ENCODE measurements at places on chromosomes 7 and 10.

DNA sequence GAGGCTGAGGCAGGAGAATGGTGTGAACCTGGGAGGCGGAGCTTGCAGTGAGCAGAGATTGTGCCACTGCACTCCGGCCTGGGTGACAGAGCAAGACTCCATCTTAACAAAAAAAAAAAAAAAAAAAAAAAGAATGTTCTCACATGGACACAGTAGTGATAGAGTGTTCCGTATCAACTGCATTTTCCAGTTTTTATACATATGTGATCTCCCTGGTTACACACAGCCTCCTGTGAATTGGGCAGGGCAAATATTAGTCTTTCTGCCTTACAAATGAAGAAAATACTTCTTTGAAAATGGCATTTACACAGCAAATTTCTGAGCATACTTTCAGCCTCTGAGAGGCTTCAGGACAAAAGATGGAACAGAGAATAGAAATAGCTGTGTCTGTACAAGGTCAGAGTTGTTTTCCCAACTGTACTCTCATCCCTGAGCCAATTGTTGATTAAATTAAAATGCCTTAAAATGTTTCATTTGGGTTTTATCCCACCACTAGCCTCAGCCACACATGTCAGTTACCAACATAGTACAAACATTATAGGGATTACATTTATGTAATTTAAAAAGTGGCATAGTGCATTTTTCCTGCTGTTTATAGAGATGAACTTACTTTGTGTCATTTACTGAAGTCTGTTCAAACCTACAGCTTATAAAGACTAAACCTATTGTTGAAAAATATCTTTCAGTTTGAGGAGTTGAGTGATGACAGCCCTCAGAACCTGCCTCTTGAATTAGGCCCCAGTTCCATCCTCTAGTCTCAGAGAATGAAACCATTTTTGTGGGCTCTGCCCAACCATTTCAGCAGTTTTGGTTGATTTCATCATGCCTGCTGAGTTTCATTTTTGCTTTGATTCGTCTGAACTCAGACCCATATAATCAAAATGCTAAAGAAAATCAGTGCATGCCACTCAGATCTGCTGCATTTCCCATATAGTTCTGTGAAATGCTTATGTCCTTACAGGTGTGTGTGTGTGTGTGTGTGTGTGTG lies 609.4 kb upstream of the C7orf33 start:
- no peak for DNase-seq

- DNase-seq, result no peak
Observed at GRCh38 chr7:23207021-23207420, 25.2 kb downstream of the NUP42 start.

GRCh38 chr7:141974831-141975230 lies 1.3 kb upstream of the TAS2R38 start:
- DNase-seq, result no peak

DNA sequence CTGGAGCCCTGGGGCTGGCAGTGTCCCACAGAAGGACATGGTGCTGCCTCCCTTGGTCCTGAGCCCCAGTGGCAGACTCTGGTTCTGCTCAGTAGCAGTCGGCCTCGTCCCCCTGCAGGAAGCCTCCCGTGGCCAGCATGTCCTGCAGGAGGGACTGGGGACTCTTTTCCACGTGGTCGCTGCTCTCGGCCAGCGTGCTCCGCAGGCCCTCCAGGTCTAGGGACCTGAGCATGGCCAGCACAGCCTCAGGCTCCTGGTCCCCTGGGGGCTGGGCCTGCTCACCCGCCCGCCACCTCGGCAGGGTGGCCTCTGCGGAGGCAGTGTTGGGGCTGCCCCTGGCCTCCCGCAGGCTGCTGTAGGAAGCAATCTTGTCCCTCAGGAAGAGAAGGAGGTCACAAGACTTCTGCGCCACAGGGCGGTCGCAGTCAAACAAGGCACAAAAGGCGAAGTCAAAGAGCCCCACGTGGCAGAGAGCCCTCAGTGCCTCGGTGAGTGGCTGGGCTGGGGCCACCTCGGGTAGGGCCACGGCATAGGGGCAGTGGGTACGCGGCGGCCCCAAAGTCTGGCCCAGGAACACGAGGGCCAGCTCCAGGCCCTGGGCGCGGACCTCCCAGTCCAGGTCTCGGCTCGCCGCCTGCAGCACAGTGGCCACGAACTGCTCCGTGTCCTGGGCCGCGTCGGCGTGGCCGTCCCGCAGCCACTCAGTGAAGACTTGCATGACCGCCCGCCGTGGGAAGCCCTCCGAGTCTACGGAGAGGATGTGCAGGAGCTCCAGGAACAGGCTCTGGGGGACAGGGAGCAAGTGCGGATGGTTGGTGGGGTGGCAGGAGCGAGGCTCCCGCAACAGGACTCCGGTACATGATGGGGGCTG lies 17.1 kb downstream of the BRAT1 start:
- DNase-seq, result peak; percentile 3

DNA sequence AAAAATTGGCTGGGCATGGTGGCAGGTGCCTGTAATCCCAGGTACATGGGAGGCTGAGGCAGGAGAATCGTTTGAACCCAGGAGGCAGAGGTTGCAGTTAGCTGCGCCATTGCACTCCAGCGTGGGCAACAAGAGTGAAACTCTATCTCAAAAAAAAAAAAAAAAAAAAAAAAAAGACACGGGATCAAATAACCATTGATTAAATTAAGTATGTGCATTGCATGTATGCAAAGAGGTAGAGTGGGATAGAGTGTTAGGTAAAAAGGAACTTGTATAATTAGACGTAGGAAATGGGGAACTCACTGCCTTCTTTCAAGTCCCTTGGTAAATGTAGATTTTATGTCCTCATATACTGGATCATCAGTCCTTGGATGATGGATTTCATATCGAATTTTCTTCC lies 13.1 kb downstream of the VCL start:
- DNase-seq, result no peak

DNA sequence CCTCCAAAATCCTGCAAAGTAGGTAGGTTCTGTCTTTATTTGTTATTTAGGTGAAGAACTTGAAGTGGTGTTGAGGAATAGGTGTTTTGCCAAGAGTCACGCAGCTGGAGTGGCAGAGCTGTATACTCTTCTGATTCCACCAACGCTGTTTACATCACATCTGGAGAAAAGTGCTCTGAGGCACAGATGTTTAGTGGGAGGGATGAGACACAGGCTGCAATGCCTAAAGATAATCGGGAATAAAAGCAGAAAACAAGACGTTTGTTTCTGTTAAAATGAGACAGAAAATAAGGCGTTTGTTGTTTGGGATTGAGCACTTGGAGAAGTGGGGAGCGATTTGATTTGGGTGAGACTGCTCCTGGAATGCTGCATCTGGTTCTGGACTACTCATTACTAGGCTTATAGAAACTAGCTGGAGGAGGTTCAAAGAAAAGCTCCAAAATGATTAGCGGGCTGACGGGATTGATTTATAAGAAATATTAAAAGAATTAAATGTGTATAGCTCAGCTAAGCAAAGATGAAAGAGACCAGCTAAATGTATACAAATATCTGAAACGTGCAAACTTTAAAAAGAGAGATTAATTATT lies 54.3 kb downstream of the TRUB1 start:
- no peak for DNase-seq

DNA sequence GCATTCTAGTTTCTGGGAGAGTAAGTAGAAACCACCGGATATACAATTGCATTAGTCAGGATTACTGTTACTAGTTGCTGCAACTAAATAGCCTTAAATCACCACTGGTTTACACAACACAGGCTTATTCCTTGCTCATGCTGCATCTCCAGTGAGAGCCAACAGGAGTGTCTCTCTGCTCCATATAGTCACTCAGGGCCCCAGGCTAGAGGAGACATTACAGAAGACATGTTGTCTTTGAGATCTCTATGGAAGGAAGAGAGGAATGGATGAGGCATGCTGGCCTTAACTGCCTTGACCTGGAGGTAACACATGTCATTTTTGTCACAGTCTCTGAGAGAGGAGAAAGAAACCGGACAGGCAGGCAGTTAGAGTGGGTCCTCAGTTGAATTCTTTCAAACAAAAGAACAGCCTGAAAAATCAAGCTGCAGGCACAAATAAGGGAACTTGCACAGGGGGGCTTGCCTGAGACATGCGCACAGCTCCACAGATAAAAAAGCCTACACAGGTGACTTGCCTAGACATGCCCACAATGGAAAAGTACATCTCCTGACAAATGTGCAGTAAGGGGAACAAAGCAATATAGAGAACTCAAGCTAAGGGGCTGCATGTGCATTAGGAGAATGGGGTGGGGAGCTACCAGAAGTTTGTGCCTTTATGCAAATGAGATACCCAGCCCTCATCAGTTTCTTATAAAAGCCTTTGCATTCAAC lies 348.0 kb downstream of the TYW1 start:
- no peak for DNase-seq
